ENCODE measurements at places on chromosomes 1 and 21. TPM values are rescaled to one million over a fixed set of nuclear protein-coding genes. Genes with fewer than 3 reads are reported as not detected.

The AQP10 gene
- total RNA-seq: not detected

The TBX15 gene
- total RNA-seq: 1.9 TPM

DNA sequence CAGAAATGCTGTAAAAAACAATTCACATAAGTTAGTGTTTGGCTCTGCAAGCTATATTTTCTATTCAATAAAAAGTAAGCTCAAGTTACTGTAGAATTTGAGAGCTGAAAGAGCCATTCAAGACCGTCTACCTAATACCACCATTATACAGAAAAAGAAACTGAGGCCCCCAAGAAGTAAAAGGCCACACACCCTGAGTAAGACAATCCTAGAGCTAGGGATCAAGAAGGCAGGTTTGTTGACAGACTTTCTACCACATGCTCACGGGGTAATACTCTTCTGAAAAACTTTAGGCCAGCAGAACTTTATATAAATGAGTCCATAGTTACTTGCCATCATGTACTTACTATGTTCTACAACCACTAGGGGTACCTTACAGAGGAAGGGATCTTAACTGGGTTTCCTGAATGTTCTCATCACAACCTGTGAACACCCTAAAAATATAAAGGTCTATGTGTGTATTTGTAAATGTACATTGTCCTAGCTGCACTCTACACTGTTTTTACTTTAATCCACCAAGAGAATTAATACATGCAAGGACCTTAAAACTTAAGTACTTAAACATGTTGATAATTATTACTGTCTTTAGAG, 2.7 kb downstream of the PSMG1 start:
- DNase-seq: no peak

DNA sequence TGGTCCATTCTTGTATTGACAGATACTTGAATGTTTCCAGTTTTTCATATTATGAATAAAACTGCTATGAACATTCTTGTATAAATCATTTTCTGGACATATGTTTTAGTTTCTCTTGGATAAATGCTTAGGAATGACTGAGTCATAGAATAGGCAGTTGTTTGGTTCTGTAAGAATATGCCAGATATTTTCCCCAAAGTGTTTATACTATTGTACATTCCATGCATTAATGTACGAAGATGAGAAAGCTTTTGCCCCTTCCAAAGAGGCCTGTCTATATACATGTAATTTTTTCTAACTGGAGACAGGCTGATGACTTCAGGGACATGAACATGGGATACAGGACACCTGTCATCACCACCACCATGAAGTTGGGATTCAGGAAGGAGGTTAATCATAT, 11.3 kb downstream of the NBPF3 start:
- no peak for DNase-seq

DNA sequence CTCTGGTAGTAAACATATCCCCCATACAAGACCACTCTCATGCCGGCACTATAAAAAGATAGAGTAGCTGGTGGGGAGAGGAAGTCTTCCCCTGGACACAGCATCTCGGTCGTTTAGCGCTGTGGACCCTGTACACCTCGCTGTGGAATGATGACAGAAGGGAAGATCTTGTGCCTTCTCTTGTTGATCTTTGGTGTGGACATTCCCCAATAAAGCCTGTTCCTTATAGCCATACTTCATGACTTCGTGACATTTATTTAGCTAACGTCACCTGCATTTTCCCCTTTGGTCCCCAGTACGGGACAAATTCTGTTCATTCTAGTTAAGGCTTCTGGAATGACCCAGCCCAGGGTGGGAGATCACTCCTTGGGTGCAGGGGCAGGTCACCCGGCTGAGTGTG, 24.9 kb upstream of the MAP10 start:
- no peak for DNase-seq

- DNase-seq: no peak
Measured at GRCh38 chr1:46689356-46689755, 17.7 kb downstream of the TEX38 start.

Measured in Panc1 (cell line).